ENCODE measurements at places on chromosomes 11 and 22. TPM values are rescaled to one million over a fixed set of nuclear protein-coding genes. Genes with fewer than 3 reads are reported as not detected.

DNA sequence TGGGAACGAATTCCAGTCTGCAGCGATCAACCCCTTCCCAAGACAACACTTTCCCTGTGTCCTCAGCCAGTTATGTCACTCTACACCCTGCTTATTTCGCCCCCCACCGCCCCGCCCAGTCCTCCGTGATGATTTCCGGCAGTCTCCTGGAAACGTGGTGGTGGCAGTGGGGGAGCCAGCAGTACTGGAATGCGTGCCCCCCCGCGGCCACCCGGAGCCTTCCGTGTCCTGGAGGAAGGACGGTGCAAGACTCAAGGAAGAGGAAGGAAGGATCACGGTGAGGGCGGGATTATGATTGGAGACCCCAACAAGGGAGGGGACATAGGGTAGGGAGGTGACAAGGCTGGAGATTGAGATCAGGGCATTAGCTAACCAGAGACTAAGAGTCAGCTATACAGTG lies 4.1 kb downstream of the ROBO3 start:
- H3K27me3 ChIP-seq = peaks cover 85% of the 10 kb centered on the region
- no peak for DNase-seq
- no peak overlapping the region for H3K4me3 ChIP-seq
- H3K36me3 ChIP-seq = no peaks in the 10 kb centered on the region

- peak; percentile 55 for DNase-seq
- H3K27me3 ChIP-seq = no peaks in the 10 kb centered on the region
- H3K4me3 ChIP-seq = peak overlapping the region; percentile 95
- H3K4me1 ChIP-seq = peaks cover 58% of the 10 kb centered on the region
- H3K36me3 ChIP-seq = peaks cover 58% of the 10 kb centered on the region
Observed at GRCh38 chr11:93740031-93740729, 1.1 kb downstream of the TAF1D start.

GRCh38 chr11:125689274-125689859 lies 8.7 kb upstream of the ACRV1 start:
- no peaks in the 10 kb centered on the region for H3K4me1 ChIP-seq
- H3K4me3 ChIP-seq = no peak overlapping the region
- H3K36me3 ChIP-seq = peaks cover 3% of the 10 kb centered on the region

The LMO2 gene
- total RNA-seq = not detected

The GLB1L3 gene
- total RNA-seq = 4.1 TPM

GRCh38 chr11:130831976-130832375 lies 84.3 kb downstream of the SNX19 start:
- H3K4me1 ChIP-seq = no peaks in the 10 kb centered on the region
- H3K36me3 ChIP-seq = no peaks in the 10 kb centered on the region
- H3K4me3 ChIP-seq = no peak overlapping the region
- no peak for DNase-seq
- H3K27me3 ChIP-seq = peaks cover 26% of the 10 kb centered on the region

DNA sequence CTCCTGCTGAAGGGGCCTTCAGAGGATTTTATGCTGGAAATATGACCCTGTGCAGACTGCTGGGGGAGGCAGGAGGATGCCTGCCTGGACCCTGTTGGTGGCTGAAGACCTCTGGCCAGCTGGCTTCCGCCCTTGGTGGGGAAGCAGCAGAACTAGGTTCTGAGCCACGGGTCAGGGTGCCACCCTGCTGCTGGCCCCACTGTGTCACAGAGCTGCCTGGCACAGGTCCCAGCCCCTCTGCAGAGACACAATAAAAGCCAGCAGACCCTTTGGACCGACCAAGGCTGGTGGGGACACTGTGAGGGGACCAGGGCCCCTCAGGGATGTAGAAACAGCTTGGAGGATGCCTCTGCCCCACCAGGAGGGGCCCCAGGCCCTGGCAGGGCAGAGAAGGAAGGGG lies 6.9 kb upstream of the SREBF2 start:
- DNase-seq = no peak
- peaks cover 27% of the 10 kb centered on the region for H3K4me1 ChIP-seq
- peaks cover 11% of the 10 kb centered on the region for H3K36me3 ChIP-seq
- H3K27ac ChIP-seq = no peak overlapping the region
- H3K4me3 ChIP-seq = no peak overlapping the region

DNA sequence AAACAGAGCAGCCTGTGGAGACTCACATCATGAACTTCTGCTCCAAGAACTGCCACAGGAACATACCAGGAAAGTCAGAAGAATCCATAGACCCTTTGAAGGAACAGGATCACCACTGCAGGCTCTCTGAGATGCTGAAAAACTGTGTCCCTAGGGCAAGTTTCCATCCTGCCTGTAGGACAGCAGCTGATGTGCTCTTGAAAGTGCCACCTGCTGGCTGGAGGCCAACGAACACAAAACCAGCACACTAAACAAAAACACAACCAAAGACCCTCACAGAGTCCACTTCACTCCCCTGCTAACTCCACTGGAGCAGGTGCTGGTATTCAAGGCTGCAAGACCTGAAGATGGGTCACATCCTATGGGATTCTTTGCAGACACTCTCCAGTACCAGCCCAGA lies 12.0 kb upstream of the NXPE1 start:
- no peak overlapping the region for H3K4me3 ChIP-seq
- no peaks in the 10 kb centered on the region for H3K4me1 ChIP-seq
- DNase-seq = no peak
- no peak overlapping the region for H3K27ac ChIP-seq
- H3K27me3 ChIP-seq = no peaks in the 10 kb centered on the region

The MISFA gene
- 1.8 TPM for total RNA-seq

The OTOG gene
- total RNA-seq = not detected

DNA sequence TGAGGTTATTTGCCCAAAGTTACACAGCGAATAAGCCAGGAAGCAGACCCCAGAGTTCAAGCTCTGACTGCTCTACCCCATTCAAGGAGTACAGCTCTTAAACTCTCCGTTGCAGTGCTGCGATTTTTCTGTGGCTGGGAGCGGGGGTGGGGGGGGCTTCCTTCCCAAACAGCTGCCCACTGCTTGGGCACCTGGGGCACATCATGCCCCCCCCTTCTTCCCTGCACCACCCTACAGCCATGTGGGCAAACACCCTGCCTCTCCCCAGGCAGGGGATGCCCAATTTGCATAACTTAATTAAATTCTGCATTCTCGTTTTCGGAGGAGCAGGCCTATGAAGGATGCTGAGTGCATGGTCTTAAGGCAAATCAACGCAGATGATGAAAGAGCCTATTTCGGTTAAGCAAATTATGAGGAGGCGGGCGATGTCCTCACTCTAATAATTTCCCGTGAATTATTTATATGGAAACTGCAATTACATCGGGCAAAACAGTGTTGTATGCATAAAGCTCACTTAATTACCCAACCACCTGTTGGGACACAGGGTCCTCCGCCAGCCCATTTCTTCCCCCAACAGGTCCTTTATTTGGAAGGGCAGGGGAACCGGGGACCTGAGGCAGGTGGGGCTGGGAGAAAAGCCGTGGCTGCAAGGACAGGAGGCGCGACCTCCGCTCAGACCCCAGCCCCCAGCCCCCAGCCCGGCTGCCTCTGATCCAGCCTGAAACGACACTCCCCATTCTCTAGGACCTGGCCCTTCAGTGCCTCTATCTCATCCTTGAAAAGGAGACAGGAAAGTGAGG lies 610.5 kb downstream of the BUD13 start:
- no peaks in the 10 kb centered on the region for H3K4me1 ChIP-seq
- DNase-seq = no peak
- no peaks in the 10 kb centered on the region for H3K27me3 ChIP-seq

DNA sequence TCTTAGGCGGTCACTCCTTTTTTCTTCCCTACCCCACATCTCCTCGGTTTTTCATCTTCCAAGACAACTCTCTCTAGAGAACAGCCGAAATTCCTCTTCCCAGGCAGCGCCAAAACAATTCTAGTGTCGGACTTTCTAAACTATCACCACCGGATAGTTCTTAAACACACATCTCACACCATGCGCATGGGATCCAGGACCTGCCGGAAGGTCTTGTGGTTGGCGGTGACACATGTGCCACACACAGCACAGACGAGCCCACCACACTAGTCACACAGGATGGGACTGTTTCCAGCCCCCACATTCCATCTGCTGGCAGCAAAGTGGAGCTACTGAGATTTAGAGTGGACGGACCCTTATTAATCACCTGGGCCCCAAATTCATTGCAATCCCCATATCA lies 614.9 kb upstream of the CADM1 start:
- H3K27ac ChIP-seq = no peak overlapping the region
- no peaks in the 10 kb centered on the region for H3K27me3 ChIP-seq
- no peak overlapping the region for H3K4me3 ChIP-seq

GRCh38 chr11:77589521-77590193 lies at the start of gene AQP11:
Gene AQP11, plus strand, starts transcription at chr11:77589953. Its CDS starts 40 bp downstream, at chr11:77589993.
- H3K36me3 ChIP-seq = peaks cover 4% of the 10 kb centered on the region
- DNase-seq = peak; percentile 71
- peak within 1 kb of the TSS; percentile 41 for H3K27ac ChIP-seq
- H3K4me3 ChIP-seq = peak within 1 kb of the TSS; percentile 80

- DNase-seq = no peak
- no peak overlapping the region for H3K4me3 ChIP-seq
- H3K27ac ChIP-seq = no peak overlapping the region
- no peaks in the 10 kb centered on the region for H3K4me1 ChIP-seq
Observed at GRCh38 chr11:78664636-78665035, 90.0 kb upstream of the NARS2 start.

- DNase-seq = no peak
- peaks cover 14% of the 10 kb centered on the region for H3K4me1 ChIP-seq
- H3K27ac ChIP-seq = no peak overlapping the region
- peaks cover 76% of the 10 kb centered on the region for H3K27me3 ChIP-seq
- no peak overlapping the region for H3K4me3 ChIP-seq
Observed at GRCh38 chr11:2142762-2143202, 3.6 kb upstream of the IGF2 start.

DNA sequence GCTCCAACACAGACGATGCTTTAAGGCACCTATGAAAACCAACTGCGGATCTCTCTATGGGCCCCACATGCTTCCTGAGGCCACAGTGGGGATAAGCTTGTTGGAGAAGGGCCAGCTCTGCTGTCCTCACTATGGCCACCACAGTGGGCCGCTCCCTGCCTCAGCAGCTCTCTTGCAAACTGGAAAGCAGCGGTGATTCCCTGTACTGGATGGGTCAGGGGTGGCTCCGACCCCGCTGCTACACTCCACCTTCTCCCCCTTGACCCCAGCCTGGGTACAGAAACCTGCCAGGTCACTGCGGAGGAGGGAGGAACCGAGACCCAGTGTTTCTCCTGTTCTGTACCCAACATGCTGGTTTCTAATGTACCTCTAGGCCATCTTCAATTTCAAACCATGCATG lies 403.9 kb downstream of the CTTN start:
- H3K4me3 ChIP-seq = no peak overlapping the region
- no peaks in the 10 kb centered on the region for H3K27me3 ChIP-seq
- H3K4me1 ChIP-seq = no peaks in the 10 kb centered on the region
- no peak for DNase-seq
- no peak overlapping the region for H3K27ac ChIP-seq

DNA sequence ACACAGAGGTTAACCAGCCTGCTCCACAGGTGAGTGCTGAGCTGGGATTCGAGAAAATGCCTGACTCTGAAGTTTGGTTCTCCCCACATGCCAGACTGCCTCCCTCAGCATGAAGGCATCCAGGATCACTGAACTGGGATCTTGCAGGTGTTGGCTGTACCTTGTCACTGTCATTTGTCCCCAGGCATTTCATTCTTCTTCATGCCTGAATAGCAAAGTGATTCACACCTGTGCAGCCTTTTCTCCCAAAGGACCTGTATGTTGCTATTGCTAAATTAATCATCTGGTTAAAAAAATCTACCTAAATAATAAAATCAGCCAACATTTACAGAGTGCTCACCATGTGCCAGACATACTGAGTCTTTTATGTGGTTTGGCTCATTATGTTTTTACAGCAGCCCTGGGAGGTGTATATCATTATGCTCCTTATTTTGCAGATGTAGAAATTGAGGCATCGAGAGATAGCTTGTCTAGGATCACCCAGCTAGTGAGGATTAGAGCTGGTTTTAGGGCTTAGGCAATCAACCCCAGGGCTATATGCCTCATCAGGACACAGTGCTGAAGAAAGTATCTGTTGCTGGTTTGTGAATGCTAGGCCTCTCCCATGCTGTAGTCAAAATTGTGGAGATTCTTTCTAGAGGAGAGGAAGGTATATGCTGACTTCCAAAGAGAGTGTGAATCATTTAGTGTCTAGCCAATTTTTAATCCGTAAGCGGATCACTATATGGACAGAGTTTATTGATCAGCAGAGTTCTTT lies 204.4 kb downstream of the HIPK3 start:
- H3K27ac ChIP-seq = no peak overlapping the region
- H3K27me3 ChIP-seq = peaks cover 14% of the 10 kb centered on the region
- H3K4me3 ChIP-seq = no peak overlapping the region
- H3K36me3 ChIP-seq = no peaks in the 10 kb centered on the region
- H3K4me1 ChIP-seq = no peaks in the 10 kb centered on the region
- DNase-seq = no peak

The GP1BB gene
- total RNA-seq = not detected

DNA sequence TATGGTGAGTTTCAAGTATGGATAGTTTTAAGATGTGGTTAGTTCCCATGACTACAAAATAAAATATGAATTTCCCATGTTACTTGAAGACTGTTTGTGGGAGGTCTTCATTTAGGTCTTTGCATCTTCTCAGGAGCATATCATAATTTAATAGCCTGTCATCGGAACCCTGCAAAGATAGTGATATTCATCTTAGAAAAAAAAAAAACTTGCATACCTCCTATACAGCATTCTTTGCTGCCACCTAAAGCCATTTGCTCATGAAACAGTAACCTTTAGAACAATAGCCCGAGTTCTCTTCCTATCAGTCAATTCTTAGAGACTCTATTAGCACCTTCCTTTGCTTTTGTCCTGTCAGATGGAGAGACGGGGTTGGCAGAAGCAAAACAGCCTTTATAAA lies 75.3 kb downstream of the ARFGAP2 start:
- DNase-seq = no peak
- H3K27me3 ChIP-seq = no peaks in the 10 kb centered on the region
- no peak overlapping the region for H3K27ac ChIP-seq
- no peaks in the 10 kb centered on the region for H3K4me1 ChIP-seq
- no peaks in the 10 kb centered on the region for H3K36me3 ChIP-seq
- no peak overlapping the region for H3K4me3 ChIP-seq

DNA sequence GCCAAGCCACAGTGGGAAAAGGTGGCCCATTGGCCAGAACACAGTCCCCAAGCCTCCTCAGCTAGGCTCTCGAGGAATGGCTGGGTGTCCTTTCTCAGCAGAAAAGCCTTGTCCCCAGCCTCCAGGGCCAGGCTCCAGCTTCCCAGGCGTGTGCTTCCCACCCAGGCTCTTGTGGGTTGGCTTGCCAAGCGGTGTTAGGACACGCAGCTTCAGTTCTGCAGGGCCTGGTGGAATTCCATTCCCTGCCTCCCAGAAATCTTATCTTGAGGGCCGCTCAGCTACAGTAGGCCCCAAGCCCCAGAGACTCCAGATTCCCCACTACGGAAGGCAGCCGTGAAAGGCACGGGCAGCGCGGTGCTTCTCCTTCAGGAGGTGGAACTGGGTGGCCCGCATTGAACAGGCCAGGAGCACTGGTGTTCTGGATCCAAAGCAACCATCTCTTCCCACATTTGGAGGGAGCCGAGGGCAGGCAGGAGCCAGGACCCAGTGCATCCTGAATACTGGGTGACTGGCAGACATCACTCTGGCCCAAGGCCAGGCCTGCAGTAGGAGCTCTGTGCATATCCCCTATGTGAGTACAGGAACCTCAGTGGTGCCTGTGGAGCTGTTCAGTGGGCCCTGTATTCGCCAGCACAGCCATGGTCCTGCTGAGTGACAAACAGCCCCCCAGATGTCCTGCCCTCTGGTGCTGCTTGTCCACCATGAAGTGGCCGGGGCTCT lies 16.7 kb upstream of the KCNQ1OT1 start:
- no peak overlapping the region for H3K27ac ChIP-seq
- H3K36me3 ChIP-seq = no peaks in the 10 kb centered on the region
- no peaks in the 10 kb centered on the region for H3K4me1 ChIP-seq
- DNase-seq = no peak

GRCh38 chr11:82676483-82677094 lies 57.1 kb downstream of the FAM181B start:
- H3K4me3 ChIP-seq = no peak overlapping the region
- no peak overlapping the region for H3K27ac ChIP-seq
- H3K4me1 ChIP-seq = no peaks in the 10 kb centered on the region
- peaks cover 3% of the 10 kb centered on the region for H3K27me3 ChIP-seq

All from activated CD8-positive, alpha-beta memory T cell treated with anti-CD3 and anti-CD28 coated beads, Interleukin-2, amount 10 ng/mL, durations not matched to agents 7 days and 5 days (primary cell).